AML-193 (cell line): ENCODE measurements at places on chromosomes 7 and 10.

GRCh38 chr7:134599371-134599770 lies 47.3 kb upstream of the BPGM start:
- DNase-seq, result no peak

DNA sequence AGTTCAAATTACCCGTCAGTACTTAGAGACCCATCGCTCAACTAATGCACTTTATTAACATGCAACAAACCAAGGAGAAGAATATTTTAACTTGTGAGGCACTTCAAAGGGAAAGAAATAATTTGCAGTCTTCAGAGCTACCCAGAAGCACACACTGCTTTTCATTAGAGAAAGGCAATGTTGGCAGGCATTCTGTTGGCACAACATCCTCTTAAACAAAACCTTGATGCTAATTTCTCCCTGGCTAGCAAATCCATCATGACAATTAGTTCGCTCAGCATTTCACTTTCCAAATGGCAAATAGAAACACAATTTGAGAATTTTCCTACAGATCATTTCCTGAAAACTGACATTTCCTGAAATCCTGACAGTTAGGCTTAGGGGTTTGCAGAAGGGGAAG lies 155.6 kb upstream of the FAM13C start:
- no peak for DNase-seq

- no peak for DNase-seq
These were observed 180.3 kb upstream of the GRB10 start for GRCh38 chr7:50962962-50963374.

GRCh38 chr7:44050915-44051560 lies 6.5 kb downstream of the DBNL start:
- DNase-seq, result no peak

GRCh38 chr10:72858067-72858466 lies 35.5 kb upstream of the OIT3 start:
- DNase-seq, result no peak

DNA sequence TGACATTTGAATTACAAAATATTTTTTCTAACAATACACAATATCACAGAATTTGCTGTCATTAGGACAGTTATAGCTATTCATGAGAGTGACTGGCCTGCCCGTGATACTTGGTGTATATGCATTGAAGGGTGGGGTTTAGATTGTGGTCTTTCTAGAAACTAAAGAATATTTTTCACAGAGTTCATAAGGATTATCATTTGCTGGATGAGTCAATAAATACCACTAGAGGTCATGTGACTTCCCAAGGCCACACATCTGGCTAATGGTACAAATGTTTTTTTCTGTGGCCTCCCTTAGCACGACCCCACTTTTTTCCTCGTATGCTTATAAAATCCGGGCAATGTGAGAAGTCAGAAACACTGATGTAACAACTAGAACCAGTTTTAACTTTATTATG lies 5.2 kb downstream of the OPTN start:
- no peak for DNase-seq

DNA sequence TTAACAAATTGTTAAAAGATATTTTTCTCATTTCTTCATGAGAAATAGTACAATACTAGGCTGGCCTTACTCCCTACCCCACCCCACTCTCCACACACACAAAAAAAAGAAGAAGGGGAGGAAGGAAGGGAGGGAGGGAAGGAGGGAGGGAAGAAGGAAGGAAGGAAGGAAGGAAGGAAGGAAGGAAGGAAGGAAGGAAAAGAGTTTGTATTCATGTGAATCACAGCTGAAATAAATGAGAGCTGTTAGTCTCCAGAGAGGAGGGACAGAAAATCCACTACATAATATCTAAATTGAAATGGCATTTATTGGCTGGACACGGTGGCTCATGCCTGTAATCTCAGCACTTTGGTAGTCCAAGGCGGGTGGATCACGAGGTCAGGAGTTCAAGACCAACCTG lies 57.8 kb downstream of the SEMA3A start:
- no peak for DNase-seq

DNA sequence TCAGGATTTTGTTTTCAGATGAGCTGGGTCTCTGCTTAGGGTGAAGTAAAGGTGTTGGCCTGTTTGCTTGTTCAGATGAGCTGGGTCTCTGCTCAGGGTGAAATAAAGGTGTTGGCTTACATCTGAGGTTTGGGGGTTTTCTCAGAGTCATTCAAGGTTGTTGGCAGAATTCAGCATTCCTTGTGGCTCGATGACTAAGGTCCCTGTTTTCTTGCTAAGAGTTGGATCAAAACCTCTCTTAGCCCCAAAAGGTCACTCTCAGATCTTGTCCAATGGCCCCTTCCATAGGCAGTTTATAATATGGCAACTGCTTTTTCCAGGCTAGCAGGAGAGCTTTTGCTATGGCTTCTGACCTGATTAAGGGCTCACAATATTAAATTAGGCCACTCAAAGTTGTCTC lies 106.6 kb downstream of the ADAM22 start:
- DNase-seq, result no peak

GRCh38 chr10:33421789-33422462 lies 87.5 kb upstream of the NRP1 start:
- DNase-seq, result no peak
